ENCODE measurements at places on chromosomes 12 and 14. TPM values are rescaled to one million over a fixed set of nuclear protein-coding genes. Genes with fewer than 3 reads are reported as not detected.

GRCh38 chr14:24361326-24361725 is 6.7 kb upstream of the NFATC4 start:
- DNase-seq = no peak

DNA sequence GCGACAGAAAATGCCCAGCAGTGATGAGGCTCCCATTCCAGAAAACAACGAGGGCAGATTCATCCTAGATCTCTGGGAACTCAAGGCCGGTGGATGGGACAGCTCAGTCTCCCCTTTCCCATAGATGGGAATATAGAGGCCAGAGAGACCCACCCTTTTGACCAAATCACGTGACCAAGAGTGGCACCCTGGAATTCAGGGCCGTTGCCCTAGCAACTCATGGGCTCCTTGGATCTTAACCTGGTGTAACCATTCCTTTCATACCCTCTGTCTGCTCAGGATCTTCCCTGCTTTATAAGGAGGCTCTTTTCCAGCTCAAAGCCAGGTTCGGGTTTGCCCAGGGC is 8.4 kb upstream of the LRTM2 start:
- no peak for DNase-seq

The TMCC3 gene
- polyA plus RNA-seq = 5.7 TPM

DNA sequence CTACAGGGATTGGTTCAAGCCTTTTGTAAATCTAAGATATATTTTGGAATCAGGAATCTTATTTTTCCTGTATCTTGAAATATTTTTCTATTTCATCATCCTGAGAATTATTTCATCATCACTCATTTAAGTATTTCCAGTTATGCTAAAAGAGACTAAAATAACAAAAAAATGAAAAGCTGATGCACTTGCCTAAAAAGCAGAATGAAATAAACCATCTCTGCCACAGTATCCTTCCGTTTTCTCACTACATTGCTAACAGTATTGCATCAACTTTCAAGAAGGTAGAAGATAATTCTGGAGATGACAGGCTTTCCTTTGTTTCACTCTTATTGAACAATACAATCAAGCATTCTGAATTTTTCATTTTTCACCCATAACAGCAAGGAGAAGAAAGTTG is 31.1 kb upstream of the EIF5 start:
- no peak for DNase-seq

DNA sequence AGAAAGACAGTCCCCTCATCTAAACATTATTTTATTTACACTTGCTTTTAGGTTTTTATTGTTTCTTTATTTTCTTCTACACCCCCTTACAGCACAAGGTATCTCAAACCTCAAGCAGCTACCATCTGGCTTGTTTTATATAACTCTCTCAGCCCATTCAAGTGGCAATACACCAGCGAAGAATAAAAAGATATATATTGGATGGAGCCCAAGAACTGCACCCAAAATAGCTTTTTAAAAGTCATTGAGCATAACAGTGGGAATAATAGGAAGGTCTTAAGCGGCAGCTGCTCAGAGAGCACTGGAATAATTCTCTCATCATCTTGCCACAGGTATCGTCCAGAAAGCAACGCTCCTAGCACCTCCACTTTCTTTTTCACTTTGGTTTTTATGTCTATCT is 322.5 kb downstream of the SYT1 start:
- DNase-seq = no peak

The TSPAN11 gene
- not detected for polyA plus RNA-seq

The NOC4L gene
- 31.2 TPM for polyA plus RNA-seq

- no peak for DNase-seq
Measured at GRCh38 chr12:52442600-52443061, 8.5 kb upstream of the KRT75 start.
